ENCODE measurements at places on chromosomes 2 and 18. TPM values are rescaled to one million over a fixed set of nuclear protein-coding genes. Genes with fewer than 3 reads are reported as not detected.
A peak's percentile ranks its signal among the peaks of the same experiment; 100 is the strongest.

Gene CPO
- not detected for total RNA-seq

Gene SCYGR4
- not detected for total RNA-seq

Gene VSNL1
- total RNA-seq = 5.6 TPM

Gene CRYGC
- not detected for total RNA-seq

Gene NMUR1
- total RNA-seq = 0.15 TPM

Gene HTR2B
- 0.12 TPM for total RNA-seq

GRCh38 chr2:149098701-149099100 lies 60.2 kb downstream of the LYPD6B start:
- DNase-seq = peak; percentile 8

GRCh38 chr2:60972889-60973656 lies 44.4 kb upstream of the PEX13 start:
- DNase-seq = no peak

DNA sequence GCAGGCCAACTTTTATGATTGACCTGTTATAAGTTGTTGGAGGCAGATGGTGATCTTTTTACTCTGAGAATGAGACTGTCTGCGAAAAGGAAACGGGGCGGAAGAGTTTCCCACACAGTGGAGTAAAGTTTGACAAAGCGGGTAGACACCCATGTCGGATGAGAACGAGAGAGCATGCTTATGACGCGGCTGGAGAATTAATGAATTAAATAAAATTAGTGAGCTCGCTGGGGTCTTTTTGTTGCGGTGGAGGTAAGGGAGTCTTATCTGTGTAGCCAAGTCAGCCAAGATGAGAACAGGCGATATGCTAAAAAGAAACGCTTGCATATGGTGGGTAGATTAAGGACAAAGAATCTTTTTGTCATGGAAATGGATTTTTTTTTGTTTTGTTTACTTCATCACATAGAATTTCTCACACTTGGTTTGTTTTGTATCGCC lies 1.8 kb downstream of the SALL3 start:
- DNase-seq = no peak

- no peak for DNase-seq
These were observed 82.8 kb downstream of the QPCT start for GRCh38 chr2:37427241-37427640.

- DNase-seq = no peak
These were observed 918 bp downstream of the EIF5B start for GRCh38 chr2:99338029-99338585.

DNA sequence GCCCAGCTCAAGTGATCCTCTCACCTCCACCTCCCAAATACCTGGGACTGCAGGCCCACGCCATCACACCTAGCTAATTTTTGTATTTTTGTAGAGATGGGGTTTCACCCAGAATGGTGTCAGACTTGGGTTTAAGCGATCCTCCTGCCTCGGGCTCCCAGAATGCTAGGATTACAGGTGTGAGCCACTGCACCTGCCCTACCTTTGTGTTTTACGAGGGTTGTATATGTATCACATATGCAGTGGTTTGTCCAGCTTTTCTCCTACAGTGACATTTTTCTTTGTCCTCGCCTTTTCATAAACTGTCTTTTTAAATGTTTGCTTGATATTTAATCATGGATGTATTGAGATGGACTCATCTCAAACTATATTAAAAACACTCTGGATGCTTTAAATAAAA lies 38.5 kb downstream of the AGAP1 start:
- DNase-seq = no peak

DNA sequence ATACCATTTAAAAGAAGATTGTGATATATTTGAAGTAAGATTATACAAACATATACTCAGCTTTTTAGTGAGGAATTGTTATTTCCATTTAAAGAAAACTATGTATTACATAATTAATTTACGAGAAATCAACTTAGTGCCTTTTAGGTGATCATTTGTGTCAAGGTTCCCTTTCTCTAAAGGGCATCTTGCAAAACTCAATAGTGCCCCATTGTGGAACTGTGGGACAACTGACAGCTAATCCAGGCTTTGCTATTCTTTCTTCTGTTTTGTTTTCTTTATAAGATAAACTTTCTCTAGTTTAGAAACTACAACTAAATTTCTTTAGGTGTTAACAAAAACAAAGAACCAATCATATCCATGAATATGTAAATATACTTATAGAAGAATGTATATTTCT lies 24.3 kb upstream of the VIT start:
- DNase-seq = no peak

- no peak for DNase-seq
These were observed 73.0 kb upstream of the TMEM17 start for GRCh38 chr2:62578803-62579640.
